B cell (primary cell): ENCODE measurements at places on chromosomes 2 and 18. TPM values are rescaled to one million over a fixed set of nuclear protein-coding genes. Genes with fewer than 3 reads are reported as not detected.

The CRYGB gene
- total RNA-seq = not detected in 2 replicates

The FOXI3 gene
- not detected in 2 replicates for total RNA-seq

The FSHR gene
- not detected in 2 replicates for total RNA-seq

The NHEJ1 gene
- total RNA-seq = 20.3 and 25.0 TPM in 2 replicates

The SCN3A gene
- total RNA-seq = 6.0 and 6.1 TPM in 2 replicates

The SPR gene
- total RNA-seq = not detected in 2 replicates

The CRYGC gene
- total RNA-seq = not detected in 2 replicates

The GRP gene
- not detected in 2 replicates for total RNA-seq

The MAP4K4 gene
- 280 and 303 TPM in 2 replicates for total RNA-seq

The ANXA4 gene
- total RNA-seq = 28.1 and 28.4 TPM in 2 replicates
